Left lung (tissue), 14 donors: ENCODE measurements at places on chromosomes 7 and 10. TPM values are rescaled to one million over a fixed set of nuclear protein-coding genes. Genes with fewer than 3 reads are reported as not detected.

Gene PAPSS2
- polyA plus RNA-seq = 57.1 TPM

Gene COBL
- 5.9 TPM for polyA plus RNA-seq

Gene COL13A1
- polyA plus RNA-seq = 52.0 TPM

Gene CPA1
- 0.63 TPM for polyA plus RNA-seq

Gene SMURF1
- polyA plus RNA-seq = 17.5 TPM

Gene AASS
- 64.1 TPM for polyA plus RNA-seq

Gene PLXDC2
- 116 TPM for polyA plus RNA-seq

Gene CH25H
- polyA plus RNA-seq = 0.10 TPM

Gene SPDYE3
- polyA plus RNA-seq = 8.4 TPM

Gene TMEM225B
- polyA plus RNA-seq = 1.6 TPM

Gene C1GALT1
- 24.5 TPM for polyA plus RNA-seq

Gene HOXA2
- polyA plus RNA-seq = 17.3 TPM

Gene NT5C3A
- 37.7 TPM for polyA plus RNA-seq

Gene ANKRD2
- polyA plus RNA-seq = 0.20 TPM

Gene CYP2C19
- not detected for polyA plus RNA-seq

Gene SPACDR
- polyA plus RNA-seq = 5.6 TPM

Gene TMEM213
- 0.40 TPM for polyA plus RNA-seq

Gene MPP7
- 14.2 TPM for polyA plus RNA-seq

Gene CEP55
- polyA plus RNA-seq = 19.2 TPM

Gene ACTR3C
- polyA plus RNA-seq = 4.1 TPM

Gene SUFU
- 28.7 TPM for polyA plus RNA-seq

Gene GSDME
- 11.6 TPM for polyA plus RNA-seq

Gene NPY4R
- 0.69 TPM for polyA plus RNA-seq

Gene HSPA12A
- polyA plus RNA-seq = 10.4 TPM

Gene DKK1
- polyA plus RNA-seq = 2.7 TPM

Gene LIPJ
- polyA plus RNA-seq = 0.16 TPM

Gene ASAH2B
- polyA plus RNA-seq = 11.9 TPM

Gene RSPH10B
- polyA plus RNA-seq = 1.5 TPM

Gene MET
- 24.7 TPM for polyA plus RNA-seq

Gene MYOZ1
- 2.7 TPM for polyA plus RNA-seq

Gene TAS2R5
- polyA plus RNA-seq = 10.1 TPM

Gene PRR15
- polyA plus RNA-seq = 0.18 TPM

Gene SYNPO2L
- polyA plus RNA-seq = 1.1 TPM

Gene LRRC18
- polyA plus RNA-seq = 2.1 TPM

Gene CFAP69
- 12.9 TPM for polyA plus RNA-seq

Gene H2BK1
- polyA plus RNA-seq = not detected

Gene AHR
- 69.8 TPM for polyA plus RNA-seq

Gene SFRP5
- 6.4 TPM for polyA plus RNA-seq

Gene OGDHL
- 0.85 TPM for polyA plus RNA-seq

Gene ANKRD16
- 11.9 TPM for polyA plus RNA-seq

Gene SKIDA1
- polyA plus RNA-seq = 5.1 TPM

Gene BLNK
- polyA plus RNA-seq = 15.3 TPM

Gene SGCE
- 68.4 TPM for polyA plus RNA-seq

Gene NUDT13
- 6.1 TPM for polyA plus RNA-seq

Gene SLC26A5
- polyA plus RNA-seq = 0.98 TPM

Gene OR2A1
- 2.8 TPM for polyA plus RNA-seq

Gene IQUB
- polyA plus RNA-seq = 3.8 TPM

Gene EPHB6
- 42.8 TPM for polyA plus RNA-seq
